ENCODE measurements at places on chromosomes 1 and 21. TPM values are rescaled to one million over a fixed set of nuclear protein-coding genes. Genes with fewer than 3 reads are reported as not detected.

Gene CCDC24
- total RNA-seq: 1.4 TPM

Gene FHAD1
- not detected for total RNA-seq

DNA sequence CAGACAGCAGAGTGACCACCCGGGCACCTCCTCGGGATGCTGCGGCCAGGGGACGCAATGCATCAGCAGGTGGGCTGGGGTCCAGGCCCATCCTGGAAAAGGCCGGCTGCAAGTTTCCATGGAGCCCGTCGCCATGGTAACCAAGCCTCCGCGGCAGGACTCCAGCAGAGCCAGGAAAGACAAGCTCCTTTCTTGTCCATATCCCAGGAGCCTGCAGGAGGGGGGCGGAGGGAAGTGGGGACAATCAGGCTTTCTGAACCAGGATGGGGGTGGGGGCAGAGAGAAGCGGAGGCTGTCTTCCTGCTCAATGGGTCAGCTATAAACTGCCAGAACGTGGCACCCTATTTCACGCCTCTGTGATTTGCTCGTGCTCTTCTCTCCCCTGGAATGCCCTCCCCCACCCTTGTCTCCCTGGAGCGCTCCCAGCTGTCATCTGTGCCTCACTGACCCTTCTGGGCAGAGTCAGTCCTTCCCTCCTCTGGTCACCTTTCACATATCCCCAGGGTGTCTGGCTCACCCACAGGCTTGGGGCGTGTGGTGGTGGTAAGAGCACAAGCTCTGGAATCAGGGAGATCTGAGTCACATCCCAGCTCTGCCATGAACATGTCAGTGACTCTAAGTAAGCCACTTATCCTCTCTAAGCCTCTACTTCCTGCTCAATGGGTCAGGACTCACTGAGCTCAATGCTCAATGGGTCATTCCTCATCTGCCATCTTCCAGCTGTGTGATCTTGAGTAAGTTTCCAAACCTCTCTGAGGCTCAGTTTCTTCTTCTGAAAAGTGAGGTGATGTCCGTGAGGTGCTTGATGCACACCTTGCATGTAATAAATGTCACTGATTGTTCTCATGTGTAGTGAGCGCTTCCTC, 58.9 kb upstream of the LAPTM5 start:
- peak; percentile 92 for DNase-seq

DNA sequence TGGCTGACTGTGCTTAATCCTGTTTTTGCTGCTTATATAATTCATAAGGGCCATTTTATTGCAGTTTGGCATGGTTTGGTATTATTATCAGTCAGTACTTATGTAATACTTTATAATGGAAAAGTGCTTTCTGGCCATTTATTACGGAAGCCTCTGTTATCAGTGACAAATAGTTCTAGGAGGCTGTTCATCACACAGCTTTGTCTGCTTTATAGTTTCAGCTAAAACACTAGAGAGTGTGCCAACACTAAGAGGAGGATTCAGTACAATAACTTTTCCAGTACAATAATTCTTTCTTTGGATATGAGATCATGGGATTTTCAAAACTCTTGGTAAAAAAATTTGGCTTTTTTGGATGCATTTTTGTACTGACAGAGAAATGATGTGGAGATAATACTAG, 102.9 kb upstream of the PTGFR start:
- DNase-seq: no peak

DNA sequence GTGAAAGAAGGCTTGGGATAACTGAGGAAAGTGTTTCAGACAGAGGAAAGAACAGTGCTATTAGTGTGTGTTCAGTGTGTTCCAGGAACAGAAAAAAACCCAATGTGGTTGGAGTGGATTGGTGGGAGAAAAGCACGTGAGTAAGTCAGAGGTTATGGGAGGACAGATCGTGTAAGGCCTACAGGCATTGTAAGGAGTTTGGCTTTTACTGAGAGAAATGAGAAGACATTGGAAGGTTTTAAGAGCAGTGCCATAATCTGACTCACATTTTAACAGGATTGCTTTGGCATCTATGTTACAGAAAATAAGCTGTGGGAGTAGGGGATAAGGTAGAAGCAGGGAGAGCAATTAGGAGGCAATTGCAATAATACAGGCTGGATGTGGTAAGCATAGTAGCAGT, 4.8 kb downstream of the ARPC5 start:
- DNase-seq: peak; percentile 36

GRCh38 chr1:40701684-40702083, 10.2 kb downstream of the NFYC start:
- DNase-seq: no peak

DNA sequence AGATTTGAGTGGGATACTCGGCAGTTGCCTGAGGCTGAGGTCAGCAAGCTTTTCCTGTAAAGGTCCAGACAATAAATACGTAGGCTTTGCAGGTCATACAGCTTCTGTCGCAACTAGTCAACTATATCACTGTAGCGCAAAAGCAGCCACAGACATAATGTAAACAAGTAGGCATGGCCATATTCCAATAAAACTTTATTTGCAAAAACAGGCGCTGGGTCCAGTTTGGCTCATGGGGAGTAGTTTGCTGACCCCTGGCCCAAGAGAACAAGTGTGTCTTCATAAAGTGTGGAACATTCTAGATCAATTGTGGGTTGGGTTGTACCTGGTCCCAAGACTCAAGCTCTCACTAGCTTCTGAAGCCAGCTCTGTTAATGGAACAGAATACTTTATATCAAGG, 78.8 kb downstream of the MIS18A start:
- DNase-seq: no peak

GRCh38 chr1:210263963-210264362, 31.4 kb downstream of the SERTAD4 start:
- no peak for DNase-seq

GRCh38 chr21:35528116-35529042, 479.3 kb upstream of the RUNX1 start:
- DNase-seq: peak; percentile 20
